ENCODE measurements at places on chromosomes 13 and 19.
A peak's percentile ranks its signal among the peaks of the same experiment; 100 is the strongest.

DNA sequence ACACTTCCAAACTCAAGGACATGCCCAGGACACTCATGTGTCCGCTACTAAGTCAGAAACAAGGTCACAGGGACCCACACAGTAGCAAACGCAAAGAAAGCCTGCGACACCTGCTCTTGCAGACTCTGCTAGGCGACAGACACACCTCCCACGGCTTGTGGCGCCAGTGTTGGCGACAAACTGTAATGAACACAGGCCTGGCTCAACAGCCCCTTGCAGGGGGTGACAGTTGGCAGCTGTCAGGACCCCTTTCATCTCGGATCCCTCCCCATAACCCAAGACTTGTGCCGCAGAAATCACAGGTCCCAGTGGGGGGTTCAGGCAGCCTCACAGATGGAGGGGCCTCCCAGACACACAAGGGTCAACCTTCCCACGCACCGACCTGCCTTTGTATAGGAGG is 364 bp downstream of the CKM start:
- no peak for DNase-seq

DNA sequence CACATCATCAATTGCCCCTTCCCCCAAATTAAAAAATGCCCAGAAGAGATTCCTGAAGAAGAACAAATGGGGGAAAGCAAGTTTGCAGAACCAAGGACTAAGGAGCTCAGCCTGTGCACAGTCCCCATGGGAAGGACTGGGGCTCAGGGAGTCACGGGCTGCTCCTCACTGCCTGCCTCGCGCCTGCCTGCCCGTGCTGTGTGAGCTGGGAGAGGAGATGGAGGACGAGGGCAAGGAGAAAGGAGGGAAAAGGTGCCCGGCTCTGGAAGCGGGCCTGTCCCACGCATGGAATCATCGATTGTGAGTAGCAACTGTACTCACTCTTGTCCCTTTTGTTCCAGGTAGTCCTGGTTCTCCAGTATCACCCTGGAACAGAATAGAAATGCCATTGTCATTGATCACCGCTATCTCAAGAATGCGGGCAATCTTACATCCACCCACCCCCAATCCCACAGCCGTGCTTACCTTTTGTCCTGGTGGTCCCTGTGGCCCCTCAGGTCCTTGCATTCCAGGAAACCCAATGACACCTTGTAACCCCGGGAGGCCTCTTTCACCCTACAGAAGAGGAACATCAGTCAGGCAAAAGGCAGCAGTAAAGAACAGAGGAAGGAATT is 93.4 kb downstream of the COL4A1 start:
- no peak for DNase-seq

DNA sequence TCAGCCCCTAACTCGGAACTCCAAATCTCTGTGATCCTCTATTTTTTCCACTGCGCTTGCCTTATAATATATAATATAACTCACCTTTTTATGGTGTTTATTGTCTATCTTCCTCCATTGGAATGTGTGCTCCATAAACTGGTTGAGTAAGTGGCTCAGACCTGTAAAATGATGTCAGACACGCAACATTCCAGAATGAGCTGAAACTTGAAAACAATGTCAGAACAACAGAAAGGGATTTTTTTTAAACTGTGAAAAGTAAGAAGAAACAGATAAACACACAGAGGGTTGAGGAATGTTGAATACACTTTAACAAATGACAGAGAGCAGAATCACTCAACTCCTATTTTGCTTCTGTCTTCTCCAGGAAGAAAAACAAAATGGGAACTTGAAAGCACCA is 19.1 kb upstream of the FAM216B start:
- peak; percentile 60 for DNase-seq

- DNase-seq = no peak
These were observed 99.0 kb upstream of the TNFSF11 start for GRCh38 chr13:42474954-42475353.

DNA sequence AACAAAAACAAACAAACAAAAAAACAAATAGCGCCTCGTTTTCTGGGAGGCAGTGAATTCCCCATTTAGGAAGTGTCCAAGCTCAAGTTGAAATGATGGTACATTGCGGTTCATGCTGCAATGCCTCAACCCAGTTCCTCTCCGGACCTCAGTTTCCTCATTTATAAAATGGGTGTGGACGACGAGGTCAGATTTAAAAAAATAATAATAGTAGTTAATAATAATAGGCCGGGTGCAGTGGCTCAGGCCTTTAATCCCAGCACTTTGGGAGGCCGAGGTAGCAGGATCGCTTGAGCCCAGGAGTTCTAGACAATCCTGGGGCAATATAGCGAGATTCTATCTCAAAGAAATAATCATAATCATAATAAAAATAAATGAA is 15.5 kb upstream of the ERCC1 start:
- no peak for DNase-seq

- peak; percentile 92 for DNase-seq
These were observed 44.8 kb upstream of the ALOX5AP start for GRCh38 chr13:30690282-30691188.

GRCh38 chr13:29577136-29578051 is 18.1 kb downstream of the SLC7A1 start:
- DNase-seq = no peak

- peak; percentile 18 for DNase-seq
These were observed 658 bp downstream of the CLPP start for GRCh38 chr19:6362027-6362350.

GRCh38 chr19:7789447-7789846 is 26.4 kb downstream of the CLEC4M start:
- no peak for DNase-seq

GRCh38 chr19:41758846-41759245 is 3.5 kb downstream of the CEACAM6 start:
- no peak for DNase-seq

GRCh38 chr13:98239162-98240076 is 62.4 kb upstream of the RNF113B start:
- DNase-seq = no peak

GRCh38 chr13:70386919-70387318 is 278.7 kb upstream of the KLHL1 start:
- no peak for DNase-seq

GRCh38 chr13:54563286-54563685 is 1534.7 kb downstream of the OLFM4 start:
- no peak for DNase-seq

DNA sequence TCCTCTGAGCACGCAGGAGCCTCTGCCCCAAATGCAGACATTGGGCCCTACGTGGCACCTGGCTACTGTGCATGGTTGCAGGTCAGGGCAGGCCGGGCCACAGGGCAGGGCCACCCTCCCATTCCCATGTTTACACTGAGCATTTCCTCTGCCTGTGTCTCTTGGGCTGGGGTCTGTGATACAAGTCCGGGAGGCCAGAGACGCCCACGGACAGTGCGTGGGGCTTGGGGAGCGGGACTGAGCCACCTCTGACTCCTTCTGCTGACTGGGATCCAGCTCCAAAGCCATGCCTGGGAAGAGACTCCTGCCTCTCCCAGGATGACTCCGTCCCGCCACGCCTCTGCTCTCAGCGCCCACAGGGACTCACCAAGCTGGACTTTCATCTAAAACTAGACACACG is 18.8 kb downstream of the GAS6 start:
- no peak for DNase-seq

- DNase-seq = no peak
These were observed 79.5 kb downstream of the KCNRG start for GRCh38 chr13:50094615-50095293.

DNA sequence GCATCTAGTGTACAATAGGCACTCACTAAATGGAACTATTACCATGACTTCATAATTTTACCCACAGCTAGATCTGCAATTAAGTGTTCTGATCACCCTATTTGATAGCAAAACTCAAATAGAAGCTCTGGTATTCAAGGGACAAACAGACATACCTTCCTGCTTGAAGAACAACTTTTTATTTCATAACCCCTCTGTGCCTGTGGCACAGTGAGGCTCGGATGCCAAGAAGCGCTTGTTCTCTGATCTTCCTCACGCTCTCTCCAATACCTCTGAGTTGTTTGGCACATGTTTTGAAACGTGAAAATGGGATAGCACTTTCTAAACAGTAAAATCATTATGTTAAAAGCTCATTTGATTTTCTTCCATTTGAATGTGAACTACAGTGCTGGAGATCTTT is 232.0 kb downstream of the KLF5 start:
- no peak for DNase-seq

DNA sequence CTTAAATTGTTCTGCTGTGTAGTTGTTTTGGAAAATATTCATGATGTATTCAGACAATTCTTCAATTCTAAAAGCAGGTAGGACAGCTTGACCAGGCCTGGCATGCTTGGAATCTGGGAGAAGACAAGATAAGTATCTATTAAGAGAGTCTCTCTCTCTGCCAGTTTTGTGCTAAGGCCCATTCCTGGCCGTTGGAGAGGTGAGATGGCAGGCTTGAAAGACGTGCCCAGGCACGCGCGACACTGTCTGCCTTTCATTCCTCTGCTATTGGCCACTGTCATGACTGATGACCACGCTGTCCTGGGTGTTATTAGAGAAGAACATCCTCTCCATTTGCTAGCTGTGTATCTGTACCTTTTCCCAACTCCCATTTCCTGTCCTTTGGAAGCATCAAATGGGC is 90.3 kb downstream of the LHFPL6 start:
- no peak for DNase-seq

DNA sequence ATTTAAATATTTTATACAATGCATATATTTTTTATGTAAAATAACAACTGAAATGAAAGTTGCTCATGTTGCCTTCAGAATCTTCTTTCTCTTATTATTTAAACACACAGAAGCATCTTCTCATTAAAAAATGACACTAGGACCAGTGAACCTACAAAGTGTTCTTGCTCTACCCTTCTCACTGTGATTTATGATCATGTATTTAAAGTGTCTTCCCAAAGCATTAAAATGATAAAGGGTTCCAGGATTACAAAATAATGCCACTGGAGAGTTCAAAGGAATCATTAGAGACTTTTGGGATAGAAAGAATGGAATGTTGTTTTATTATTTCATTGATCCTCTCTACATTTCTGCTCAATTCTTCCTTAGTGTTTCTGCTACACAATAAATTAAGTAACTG is 643.6 kb upstream of the SLITRK1 start:
- DNase-seq = no peak

DNA sequence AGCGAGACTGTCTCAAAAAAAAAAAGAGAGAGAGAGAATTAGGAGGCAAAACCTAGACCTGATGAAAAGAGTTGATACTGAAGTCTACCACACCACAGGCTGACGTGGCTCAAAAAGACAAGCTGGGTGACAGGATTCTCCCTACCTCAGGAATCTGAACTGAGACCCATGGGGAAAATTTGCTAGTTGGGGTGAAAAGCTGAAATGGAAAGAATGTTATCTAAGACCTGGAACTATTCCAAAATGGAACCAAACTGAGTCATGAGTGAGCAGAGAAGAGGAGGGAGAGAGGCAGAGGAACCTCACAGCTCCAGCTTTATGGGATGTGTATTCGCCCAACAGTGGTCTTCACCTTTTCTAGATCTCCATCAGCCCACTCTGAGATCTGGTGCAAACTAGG is 11.7 kb downstream of the SMG9 start:
- no peak for DNase-seq

GRCh38 chr19:29704562-29705558 is 10.2 kb downstream of the C19orf12 start:
- no peak for DNase-seq

DNA sequence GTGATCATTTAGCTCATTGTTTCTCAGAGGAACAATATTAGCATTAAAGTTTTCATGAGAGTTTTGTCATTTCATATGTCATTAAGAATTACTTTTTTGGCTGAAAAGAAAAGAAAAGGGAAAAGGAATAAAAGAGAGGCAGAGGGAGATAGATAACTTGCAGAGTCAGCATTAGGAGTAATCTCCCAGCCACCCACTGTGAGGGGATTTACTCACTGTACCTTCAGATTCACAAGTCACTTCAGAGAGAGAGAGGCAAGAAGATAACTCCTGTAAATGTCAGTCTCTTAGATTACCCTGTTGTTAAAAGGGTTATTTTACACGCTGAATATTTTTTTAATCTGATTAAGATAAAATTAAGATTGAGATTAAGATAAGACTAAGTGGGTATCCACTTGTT is 125.2 kb downstream of the POU4F1 start:
- no peak for DNase-seq

DNA sequence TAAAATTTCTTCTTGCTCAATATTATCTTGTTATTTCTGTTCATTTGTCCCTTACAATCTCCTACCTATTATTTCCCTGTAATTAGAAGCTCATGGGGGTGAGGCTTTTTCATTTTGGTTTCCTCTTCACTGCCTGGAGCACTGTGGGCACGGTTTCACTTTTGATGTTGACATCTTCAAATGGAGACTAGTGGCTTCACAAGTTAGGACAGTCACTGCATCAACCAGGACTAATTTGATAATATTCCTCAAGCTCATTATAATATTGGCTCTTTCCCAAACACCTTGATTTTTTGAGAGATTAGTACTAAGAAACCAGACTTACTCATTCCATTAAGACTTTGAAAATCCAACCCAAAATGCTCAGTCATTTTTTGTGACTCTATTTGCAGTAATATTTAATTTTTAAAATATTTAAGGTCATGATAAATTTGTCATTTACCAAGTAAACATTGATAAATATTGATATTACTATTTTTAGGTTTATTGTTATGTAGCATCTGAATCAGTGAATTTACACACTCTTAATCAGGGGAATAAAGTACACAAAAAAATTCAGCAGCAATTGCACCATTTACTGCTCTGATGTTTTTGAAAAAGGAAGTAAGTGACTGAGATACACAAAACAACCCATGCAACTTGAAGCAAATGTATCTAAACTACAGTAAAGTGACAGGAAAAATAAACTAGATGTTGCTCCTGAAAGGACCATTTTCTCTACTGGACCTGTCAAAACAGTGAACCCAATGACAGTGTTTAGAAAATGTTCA is 28.8 kb upstream of the RCBTB2 start:
- no peak for DNase-seq

DNA sequence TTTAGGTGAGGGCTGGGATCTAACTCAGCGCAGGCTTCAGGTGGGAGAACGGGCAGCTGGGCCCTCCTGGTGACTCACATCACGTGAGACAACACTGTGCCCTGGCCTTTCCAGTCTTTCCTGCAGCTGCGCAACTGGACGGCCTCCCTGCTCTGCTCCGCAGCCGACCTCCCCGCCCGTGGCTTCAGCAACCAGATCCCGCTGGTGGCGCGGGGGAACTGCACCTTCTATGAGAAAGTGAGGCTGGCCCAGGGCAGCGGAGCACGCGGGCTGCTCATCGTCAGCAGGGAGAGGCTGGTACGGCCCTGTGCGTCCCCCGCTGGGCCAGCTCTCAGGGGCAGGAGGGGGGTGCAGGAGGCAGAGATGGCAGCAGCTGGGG is 8.8 kb downstream of the SPPL2B start:
- peak; percentile 61 for DNase-seq

- DNase-seq = peak; percentile 42
These were observed 565.1 kb downstream of the LIG4 start for GRCh38 chr13:107650081-107650701.

GRCh38 chr13:25085125-25085742 is 10.7 kb upstream of the PABPC3 start:
- peak; percentile 45 for DNase-seq

DNA sequence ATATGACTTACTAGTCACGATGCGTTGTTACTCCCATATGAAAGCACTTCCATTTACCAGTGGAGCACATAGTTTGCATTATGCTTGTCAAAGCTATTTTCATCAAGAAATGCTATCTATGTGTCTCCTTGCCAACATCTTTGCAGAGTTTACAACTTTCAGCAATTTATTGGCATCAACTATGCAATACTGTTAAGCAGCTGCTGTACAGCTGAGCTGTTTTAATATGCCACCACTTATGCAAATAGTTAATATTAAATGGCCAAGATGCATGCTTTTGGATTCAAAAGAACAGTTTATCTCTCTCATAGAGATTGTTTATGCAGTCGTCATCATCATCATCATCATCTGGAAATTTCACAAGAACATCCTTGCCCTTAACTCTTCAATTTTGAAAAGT is 67.9 kb upstream of the KLF5 start:
- no peak for DNase-seq

GRCh38 chr19:46371371-46371901 is 24.5 kb downstream of the PPP5C start:
- no peak for DNase-seq
